CD8-positive, alpha-beta memory T cell (primary cell): ENCODE measurements at places on chromosomes 2 and 18.

- no peak for DNase-seq
These were observed 50.5 kb downstream of the XRCC5 start for GRCh38 chr2:216159646-216160045.

DNA sequence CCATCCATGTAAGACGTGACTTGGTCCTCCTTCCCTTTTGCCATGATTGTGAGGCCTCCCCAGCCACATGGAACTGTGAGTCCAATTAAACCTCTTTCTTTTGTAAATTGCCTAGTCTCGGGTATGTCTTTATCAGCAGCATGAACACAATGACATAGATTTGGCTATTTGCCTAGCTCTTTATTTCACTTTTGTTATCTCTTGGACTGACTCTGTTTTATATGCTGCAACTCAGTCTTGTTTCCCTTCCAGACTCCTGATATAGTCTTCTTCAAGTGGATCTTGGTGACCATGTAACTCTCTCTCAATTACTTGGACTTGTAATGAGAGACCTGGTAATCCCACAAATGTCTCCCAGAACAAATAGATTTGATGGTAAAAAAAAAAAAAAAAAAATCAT, 627.6 kb downstream of the CCDC85A start:
- DNase-seq: no peak

GRCh38 chr2:106192752-106193689, 1.1 kb downstream of the UXS1 start:
- peak; percentile 23 for DNase-seq

DNA sequence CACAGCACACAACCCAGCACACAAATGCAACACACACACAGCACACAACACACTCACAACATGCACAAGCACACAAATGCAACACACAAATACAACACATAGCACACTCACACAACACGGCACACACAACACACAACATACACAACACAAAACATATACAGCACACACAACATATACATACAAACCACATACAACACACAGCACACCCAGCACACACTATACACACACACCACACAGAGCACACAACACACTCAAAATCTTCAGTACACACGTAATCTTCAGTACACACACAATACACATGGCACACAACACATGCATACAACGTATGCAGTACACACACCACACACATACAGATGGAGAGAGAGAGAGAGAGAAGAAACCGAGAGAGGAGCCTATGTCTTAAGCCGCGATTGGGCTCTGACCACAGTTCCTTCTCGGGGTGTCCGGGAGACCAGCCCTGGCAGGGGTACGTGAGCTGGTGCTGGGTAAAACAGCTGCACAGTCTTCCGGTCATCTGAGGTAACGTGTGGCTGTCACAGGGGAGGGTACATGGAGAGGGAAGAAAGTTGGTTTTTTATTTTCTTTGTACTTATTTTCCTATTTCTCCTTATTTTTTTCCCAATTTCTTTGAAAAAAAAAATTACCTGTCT, 25.1 kb downstream of the POU3F3 start:
- no peak for DNase-seq

GRCh38 chr2:41871080-41871479, 176.7 kb upstream of the PKDCC start:
- no peak for DNase-seq
